Nephron progenitor cell (in vitro differentiated cells): ENCODE measurements at places on chromosomes 12 and 14.

DNA sequence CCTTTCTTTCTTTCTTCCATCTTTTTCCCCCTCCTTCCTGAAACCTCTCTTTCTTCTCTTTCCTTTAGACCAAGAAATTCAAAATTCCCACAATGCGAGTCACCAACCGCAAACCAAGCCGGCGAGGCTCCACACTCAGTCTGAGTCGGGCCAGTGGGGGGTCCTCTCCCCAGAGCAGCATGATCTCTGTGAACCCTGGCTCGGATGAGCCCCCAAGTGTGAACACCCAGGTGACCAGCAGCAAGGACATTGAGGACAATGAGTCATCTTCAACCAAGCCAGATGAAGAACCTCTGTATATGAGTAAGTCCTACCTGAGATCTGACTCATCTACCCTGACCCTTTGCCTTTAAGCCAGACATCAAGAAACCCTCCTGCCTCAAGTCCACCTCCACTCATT, 88.6 kb upstream of the TMEM233 start:
- DNase-seq = no peak

DNA sequence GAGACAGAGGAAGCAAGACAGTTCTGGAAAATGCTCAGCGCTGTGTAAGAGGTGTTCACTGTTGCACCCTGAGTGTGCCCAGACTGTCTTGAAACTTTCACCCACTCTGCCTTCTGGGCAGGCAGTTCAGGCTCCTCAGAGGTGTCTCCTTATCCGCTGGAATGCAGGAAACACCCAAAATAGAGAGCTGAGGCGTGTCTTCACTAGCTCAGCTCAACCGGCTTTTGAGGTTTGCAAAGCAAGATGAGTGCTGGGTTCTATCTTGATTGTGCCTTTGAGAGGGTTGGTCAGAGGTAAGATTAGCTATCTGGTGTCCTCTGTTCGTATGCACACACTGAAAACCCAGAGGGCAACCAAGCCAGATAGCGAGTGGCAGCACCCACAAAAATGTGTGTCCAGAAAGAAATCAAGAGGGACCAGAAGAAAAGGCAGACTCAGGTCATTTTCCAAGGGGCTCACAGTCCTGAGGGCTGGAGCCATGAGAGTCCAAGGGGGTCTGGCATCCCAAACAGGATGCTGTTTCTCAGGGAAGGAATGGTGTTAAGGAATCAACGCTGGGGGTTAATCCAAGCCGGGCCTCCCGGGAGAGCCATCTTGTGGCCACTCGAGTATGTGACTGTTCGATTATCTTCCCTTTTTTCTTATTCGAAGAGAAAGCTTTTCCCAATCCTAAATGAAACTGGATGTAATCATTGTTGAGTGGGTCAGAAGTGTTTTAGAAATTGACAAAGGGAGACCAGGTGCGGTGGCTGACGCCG, 47.1 kb downstream of the TBX3 start:
- DNase-seq = no peak

DNA sequence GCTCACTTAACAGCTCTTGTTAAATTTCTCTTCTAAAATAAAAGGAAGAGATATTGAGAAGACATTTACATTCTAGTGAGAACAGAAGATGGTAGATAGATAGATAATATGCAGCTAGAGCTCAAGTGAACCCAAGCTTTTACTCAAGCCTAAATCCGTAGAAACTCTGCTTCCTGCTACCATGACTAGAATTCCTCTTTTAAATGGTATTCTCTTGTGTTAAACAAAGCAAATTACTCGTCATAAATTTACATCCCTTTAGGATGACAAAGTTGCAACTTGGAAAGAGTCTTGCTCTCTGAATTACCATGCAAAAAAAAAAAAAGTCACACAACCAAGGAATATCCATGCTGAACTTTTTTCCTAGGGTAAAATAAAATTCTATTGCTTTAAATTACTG, 160.7 kb upstream of the LRFN5 start:
- no peak for DNase-seq

GRCh38 chr14:61618448-61618847, 76.9 kb upstream of the HIF1A start:
- DNase-seq = no peak

DNA sequence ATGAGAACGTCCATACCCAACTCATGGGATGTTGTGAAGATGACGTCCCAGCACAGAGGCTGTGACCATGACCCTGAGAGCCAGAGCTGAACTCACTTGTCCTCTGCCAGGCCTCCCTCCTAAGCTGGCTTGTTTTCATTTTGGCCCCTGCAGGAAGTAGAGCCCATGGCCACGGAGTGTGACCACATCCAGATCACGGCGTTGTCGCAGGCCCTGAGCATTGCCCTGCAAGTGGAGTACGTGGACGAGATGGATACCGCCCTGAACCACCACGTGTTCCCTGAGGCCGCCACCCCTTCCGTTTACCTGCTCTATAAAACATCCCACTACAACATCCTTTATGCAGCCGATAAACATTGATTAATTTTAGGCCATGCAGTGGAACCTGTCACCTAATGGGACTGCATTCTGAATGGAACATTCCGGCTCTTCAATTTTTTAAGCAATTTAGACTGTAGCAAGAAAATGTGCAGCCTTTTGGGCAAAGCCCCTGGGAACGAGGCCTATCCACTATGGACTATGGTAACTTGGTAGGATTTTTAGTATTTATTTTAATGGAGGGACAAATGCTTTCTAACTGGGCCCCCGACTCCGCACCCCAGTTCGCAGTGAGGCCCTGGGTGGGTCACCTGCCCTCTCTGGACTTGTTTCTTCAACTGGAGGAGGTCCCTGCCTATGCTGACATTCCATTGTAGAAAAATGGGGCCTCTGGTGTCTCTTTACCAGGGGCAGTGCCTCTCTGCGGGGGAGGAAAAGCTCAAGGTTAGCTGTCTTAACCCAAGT, 19.6 kb downstream of the OTUB2 start:
- no peak for DNase-seq

- no peak for DNase-seq
These were observed 166.7 kb downstream of the ITPR2 start for GRCh38 chr12:26666286-26666685.

DNA sequence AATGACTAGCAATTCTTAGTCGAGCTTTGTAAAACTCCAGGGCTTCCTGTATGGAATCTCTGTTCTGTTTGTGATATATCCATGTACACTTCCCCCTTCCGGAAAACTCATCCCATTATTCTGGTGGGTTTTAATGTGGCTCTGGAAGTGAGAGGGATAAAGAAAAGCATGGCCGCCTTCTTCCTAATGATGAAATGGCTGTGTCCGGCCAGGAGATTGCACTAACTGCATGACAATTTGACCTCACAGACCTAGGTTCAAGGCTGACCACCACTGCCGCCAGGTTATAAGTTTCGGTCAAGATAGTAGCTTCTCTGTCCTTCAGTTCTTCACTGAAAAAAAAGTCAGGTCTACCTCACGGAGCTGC, 41.0 kb upstream of the NPAS3 start:
- no peak for DNase-seq

DNA sequence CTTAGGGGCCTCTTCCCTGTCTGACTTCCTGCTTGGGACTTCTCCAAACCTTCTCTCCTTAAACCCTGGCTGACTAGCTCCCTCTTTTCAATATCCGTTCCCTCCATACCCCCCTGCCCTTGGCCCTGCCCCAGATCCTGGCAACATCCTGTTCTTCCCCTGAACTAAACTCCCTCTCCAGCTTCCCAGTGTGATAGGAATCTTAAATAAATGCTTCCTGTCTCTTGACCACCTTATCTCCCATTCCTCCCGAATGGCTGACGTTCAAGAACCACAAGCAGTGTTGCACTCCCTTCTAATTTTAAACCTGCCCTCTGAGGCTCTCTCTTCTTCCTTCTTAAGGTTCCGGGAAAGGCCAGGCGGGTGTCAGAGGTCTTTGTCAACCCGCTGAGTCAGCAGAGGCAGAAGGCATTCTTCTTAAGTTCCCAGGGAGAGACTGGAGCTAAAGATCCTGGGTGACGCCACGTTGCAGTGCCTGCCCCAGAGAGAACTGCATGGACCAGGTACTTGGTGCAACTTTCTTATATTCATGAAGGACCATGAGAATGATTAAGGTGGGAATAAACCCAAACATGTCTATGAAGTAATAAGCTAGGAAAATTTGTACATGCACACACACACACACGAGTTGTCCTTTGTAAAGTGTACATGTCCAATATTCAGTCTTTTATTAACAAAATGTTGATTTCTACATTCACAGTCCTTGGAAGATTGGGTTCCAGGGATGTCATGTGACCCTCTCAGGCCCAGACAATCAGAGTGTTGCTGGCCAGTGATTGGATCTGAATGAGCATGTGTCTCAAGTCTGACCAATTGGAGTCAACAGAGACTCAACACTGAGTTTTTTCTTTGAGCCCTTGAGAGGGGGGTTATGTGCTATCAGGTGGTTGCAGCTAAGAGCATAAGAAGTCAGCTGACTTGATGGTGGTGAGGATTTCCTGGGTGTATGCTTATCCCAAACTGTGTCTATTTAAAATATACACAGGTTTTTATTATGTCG, 420.2 kb upstream of the TBX3 start:
- no peak for DNase-seq

- DNase-seq = no peak
These were observed 371.1 kb downstream of the SEC23A start for GRCh38 chr14:38731962-38732361.

DNA sequence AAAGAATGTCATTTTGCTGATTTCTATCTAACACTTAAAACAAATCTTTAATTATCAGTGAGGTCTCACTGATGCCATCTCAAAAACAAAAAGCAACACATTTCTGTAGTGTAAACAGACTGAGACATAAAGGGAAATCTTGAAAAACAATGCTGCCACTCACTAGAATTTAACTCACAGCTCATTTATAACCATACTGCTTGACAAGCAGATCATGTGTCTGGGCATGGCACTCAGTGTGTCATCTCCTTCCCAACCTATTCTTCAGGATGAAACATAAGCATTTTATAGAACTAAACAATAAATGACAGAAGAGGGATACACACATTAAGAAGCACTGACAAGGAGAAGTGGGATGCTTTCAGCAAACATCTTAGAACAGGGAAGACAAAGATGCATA, 22.4 kb downstream of the ATF7 start:
- no peak for DNase-seq

- no peak for DNase-seq
These were observed 6.3 kb upstream of the LTBP2 start for GRCh38 chr14:74618078-74618952.

DNA sequence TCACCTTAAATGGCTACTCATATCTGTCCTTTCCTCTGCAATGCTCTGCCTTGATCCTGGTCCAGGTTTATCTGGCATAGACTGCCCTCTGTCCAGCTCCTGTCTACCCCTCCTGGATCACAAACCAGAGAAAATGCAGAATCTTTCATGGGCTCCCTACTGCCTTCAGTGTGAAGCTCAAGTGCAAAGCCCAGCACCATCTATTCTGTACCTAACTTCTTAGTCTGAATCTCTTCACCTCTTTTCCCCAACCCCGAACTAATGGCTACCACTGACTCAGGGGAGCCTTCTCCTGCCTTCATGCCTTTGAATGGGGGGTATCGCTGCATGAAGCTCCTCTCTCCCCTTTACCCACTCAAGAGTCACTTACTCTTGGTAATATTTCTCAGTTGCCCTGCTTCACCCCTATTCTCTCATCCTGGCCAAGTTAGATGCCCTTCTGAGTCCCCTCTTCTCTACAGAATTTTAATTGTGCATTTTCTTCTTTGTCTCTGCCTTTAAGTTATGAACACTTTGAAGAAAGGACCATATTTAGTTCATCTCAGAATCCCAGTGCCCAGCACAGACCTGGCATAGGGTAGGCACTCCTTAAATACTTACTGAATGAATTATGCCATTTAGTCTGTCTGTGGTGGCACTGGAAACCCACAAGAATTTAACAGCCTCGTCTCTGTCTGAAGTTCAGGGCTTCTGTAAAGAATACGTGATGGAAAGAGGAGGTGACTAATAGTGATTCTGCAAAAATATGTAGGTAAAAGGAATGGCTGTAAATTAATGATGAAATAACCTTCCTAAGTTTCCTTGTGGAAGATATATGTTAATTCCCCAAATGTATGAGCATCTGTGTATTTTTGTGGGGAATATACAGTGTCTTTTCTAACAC, 191.3 kb upstream of the AMIGO2 start:
- no peak for DNase-seq

DNA sequence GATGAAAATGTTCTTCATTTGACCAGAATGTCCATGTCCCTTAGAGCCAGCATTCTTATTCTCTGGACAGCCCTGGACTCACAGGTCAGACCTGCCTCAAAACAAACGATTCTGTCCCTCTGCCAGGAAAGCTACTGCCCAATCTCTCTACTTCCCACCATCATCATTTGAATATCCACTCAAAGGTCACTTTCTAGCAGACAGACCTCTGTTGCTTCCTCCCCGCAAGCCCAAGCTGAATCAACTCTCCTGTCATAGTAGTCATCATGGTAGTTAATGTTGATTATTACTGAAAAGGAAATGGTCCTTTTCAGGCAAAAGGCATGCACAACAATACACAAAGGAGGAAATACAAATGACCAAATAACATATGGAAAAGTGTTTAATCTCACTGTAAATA, 39.6 kb upstream of the CPM start:
- no peak for DNase-seq

DNA sequence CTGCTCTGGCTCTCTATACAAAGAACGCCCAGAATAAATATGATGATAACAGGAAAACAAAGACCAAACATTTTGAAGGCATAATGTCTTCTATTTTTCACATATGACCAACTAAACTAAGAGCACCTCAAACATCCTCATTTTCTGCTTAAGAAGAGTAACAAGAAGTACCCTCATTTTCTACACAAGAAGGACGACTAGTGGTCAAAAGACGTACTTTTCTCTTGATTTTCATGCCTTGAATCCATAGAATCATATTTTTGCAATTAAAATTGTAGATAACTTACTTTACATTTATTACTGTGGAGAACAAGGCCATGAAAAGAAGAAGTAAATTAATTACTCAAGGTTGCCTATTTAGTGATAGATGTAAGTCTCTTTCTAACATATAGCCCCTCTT, 358.6 kb downstream of the DUSP6 start:
- no peak for DNase-seq

DNA sequence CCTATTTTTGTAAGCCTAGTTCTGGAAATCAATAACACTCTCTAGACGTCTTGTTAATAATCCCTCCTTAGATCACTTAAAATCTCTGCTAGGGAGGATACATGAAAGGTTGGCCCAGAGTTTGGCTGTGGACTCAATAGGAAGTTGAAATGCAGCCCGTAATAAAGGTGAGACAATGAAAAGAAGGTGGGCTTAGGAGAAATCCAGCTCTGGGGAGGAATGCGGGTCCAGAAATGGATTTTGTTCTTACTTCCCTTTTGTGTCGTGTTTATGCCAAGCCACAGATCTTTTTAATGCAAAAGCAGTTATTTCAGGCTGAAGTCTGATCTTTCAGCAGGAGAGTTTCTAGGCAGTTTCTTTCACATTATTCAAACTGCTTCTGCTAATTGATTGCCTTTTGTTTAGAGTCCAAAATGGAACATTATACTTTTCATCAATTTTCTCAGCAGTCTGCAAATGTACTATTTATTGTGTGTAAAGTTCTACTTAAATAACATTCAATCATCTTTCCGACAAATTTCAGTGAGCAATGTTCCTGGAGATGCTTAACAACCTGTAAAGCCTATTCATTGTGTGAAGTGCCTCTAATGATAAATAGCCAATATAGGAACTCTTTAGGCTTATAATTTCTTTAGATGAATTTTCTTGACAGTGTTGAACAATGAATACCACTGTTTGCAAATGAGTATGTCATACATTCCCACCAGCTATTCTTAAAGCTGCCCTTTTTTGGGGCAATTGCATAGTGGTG, 252.9 kb upstream of the KRR1 start:
- DNase-seq = no peak

- DNase-seq = no peak
These were observed 1.4 kb upstream of the CDCA4 start for GRCh38 chr14:105022276-105022670.

- peak; percentile 72 for DNase-seq
These were observed at the start of gene KCNK13 for GRCh38 chr14:90061685-90062126. KCNK13 (plus strand) TSS chr14:90061994; CDS start chr14:90062206, 212 bp downstream.

- peak; percentile 72 for DNase-seq
These were observed 60.6 kb upstream of the TCL1A start for GRCh38 chr14:95774265-95775160.
